GM12878 (cell line): ENCODE measurements at places on chromosomes 16 and 17. TPM values are rescaled to one million over a fixed set of nuclear protein-coding genes. Genes with fewer than 3 reads are reported as not detected.

Gene SCGB1C2
- total RNA-seq: not detected in 2 replicates

Gene CHST4
- 0.82 and 1.1 TPM in 2 replicates for total RNA-seq

Gene OTOP3
- not detected in 2 replicates for total RNA-seq

Gene SYNRG
- total RNA-seq: 32.5 and 40.4 TPM in 2 replicates

Gene OGFOD3
- total RNA-seq: 25.8 and 29.6 TPM in 2 replicates

Gene C17orf107
- total RNA-seq: 0.16 and 0.46 TPM in 2 replicates

Gene TSEN54
- total RNA-seq: 37.3 and 41.2 TPM in 2 replicates

Gene KRTAP4-6
- total RNA-seq: not detected in 2 replicates

Gene TBC1D3G
- not detected in 2 replicates for total RNA-seq

Gene KRT36
- not detected in 2 replicates for total RNA-seq

Gene PDIA2
- 0.32 and 0.36 TPM in 2 replicates for total RNA-seq

Gene ADAMTS18
- total RNA-seq: not detected in 2 replicates

Gene TCAP
- total RNA-seq: 0.69 and 0.95 TPM in 2 replicates

Gene CCL1
- 0.54 TPM in 1 of 2 replicates, not detected in the other for total RNA-seq

Gene FOXO3B
- 1.3 TPM in 2 replicates for total RNA-seq

Gene OR1F1
- not detected in 2 replicates for total RNA-seq

Gene ADAD2
- total RNA-seq: 0.44 TPM in 1 of 2 replicates, not detected in the other

Gene MT4
- total RNA-seq: not detected in 2 replicates

Gene TBC1D3I
- total RNA-seq: 0.41 TPM in 1 of 2 replicates, not detected in the other

Gene NTN1
- total RNA-seq: 0.49 and 0.80 TPM in 2 replicates

Gene CRYM
- total RNA-seq: 4.8 and 5.1 TPM in 2 replicates

Gene EMC6
- total RNA-seq: 63.6 and 64.2 TPM in 2 replicates

Gene TEDC2
- total RNA-seq: 24.9 and 30.8 TPM in 2 replicates
